ENCODE measurements at places on chromosomes 4 and X.

DNA sequence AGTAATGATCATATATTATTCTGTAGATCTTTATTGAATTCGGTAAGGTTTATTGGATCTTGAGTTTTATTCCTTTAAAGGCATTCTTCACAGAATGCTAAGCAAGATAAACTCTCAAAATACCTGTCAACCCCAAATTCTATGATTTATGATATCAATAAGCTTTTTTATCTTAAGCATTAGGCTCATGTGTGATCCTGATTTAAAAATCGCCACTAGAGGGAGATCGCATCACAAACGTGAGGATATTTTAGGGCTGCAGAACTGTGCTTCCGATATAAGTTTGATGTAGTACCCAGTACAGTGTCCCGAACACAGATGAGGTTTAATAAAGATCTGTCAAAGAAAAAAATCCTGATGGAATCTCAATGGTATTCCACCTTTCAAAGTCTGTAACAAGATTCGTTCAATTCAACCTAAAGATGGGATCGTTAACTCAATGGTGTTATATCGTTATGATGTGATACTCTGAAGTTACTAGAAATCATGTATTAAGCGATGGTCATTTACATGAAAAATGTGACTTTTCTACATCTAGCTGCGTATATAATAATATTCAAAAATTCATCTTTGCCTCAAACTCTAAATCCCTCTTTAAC, 169.0 kb downstream of the CORIN start:
- DNase-seq: peak; percentile 52

DNA sequence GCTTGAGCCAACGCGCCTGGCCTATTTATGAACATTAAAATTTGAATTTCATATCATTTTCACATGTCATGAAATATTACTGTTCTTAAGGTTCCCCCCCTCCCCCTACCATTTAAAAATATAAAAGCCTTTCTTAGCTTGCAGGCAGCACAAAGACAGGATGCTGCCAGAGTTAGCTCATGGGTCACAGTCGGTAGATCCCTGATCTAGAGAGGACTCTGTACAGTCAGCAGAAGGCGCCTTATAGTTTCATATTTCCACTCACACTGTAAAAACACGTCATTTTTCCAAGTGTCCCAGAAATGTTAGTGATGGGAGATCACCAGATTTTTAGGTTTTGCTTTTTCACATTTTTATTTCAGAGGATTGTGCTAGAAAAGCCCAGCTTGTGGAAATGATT, 12.2 kb downstream of the NOCT start:
- no peak for DNase-seq

DNA sequence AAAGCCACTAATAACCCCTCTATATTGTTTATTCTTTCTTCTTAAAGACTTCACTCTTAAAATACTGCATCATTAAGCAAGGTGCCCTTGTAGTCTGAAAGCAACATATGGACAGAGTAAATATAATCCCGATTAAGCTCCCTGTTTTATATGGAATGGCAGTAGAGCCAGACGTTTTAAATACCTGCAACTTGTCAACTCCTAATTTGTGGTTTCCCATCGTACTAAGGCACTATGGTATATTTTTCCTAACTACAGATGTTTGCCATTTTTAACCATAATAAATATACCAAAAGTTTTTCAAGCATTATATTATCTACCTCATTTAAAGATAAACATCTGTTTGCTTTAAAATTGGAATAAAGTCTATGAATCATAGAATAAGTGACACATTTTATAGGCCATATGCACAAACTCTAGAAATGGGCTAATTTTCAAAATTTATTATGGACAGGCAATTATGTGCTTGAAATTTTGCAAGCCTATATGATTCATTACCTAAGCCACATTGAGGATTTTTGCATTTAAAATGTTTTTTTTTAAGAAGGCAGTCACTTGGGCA, 194.6 kb downstream of the FRMPD4 start:
- DNase-seq: peak; percentile 11

DNA sequence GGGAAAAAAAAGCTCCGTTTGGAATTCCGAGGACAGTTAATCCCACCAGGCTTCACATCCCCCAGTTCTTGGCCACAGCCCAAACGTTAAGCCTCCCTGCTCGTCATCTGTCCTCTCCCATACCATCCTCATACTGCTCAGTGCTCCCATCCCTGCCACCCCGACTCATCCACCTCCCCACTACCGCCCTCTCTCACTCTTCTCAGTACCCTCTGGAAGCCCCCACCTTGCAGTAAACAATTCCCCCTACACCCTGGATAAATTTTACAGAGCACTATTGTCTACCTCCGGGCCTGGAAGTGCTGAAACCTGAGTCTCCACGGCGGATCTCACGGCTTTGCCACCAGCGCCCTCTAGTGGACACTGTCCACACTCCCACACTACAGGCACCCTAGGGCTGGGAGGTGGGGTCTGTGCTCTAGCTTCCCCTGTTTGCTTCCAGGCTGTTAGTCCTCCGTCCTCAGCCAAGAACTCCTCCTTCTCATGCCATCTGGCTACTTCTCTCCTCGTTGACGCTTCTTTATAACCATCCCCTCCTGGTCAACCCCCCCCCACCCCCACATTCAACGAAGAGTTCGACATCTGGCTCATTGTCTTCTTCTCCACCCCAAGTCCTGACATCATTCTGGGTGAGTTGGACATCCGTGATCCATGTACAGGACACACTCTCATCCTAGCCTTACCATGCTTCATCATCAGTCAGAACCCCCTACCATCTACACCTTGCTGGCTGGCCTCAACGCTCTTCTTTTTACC, 54.5 kb downstream of the RTL9 start:
- peak; percentile 52 for DNase-seq

- no peak for DNase-seq
Measured at GRCh38 chr4:170274616-170275015, 184.9 kb upstream of the AADAT start.

DNA sequence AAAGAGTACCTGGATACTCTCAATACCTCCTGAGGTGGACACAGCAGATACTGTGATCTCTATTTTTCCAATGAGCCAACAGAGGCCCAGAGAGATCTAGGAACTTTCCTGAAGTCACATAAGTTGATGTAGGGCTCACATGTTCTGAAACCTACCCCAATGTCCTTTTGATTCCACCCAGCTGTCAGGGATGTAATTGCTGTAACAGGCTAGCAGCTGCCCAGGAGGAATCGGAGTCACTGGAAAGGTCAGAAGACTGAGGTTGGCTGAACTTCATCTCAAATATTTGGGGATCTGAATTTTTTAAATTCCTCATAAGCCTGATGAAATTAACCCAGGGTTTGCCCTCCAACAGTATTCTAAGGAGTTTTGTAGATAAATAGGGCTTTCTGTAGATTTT, 52.5 kb upstream of the PROM1 start:
- no peak for DNase-seq

GRCh38 chr4:18398661-18399060, 377.1 kb upstream of the LCORL start:
- no peak for DNase-seq

GRCh38 chrX:38538134-38538533, 23.2 kb upstream of the TSPAN7 start:
- no peak for DNase-seq

GRCh38 chr4:140256335-140256734, 102.4 kb upstream of the MAML3 start:
- DNase-seq: no peak

DNA sequence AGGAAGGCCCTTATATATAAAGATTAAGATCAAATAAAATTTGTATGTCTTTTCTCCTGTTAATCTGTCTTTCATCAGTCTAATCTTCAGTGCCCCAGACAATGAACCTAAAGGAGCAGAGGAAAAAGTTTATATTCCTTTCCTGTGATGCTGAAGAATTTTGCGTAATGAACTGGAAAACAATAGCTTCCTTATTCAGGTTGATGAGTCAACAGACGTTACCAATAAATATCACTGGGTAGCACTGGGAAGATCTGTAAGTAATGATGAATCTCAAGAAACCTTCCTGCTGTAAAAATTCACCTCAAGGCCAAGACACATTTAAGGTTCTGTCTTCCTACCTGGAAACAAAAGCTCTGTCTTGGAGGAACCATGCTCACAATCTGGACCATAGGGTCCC, 25.5 kb downstream of the CDKN2AIP start:
- DNase-seq: no peak

DNA sequence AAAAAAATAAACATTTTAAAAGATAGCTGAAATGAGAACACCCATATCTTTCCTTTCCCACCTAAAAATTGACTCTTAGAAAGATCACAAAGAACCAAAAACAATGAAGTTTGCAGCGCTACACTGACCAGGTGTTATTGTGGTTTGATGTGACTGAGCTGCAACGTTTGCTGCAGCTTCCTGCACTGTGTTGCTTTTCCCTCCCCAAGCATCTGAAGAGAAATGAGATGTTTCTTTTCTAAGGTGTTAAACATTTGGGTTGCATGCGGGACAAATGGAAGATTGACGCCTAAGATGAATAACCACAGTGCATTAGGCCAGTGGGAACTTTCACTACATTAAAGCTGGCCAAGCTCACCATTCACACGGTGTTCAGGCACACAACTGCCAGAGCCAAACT, 8.9 kb downstream of the LEF1 start:
- no peak for DNase-seq

GRCh38 chrX:32778965-32779364, 432.4 kb downstream of the DMD start:
- no peak for DNase-seq

GRCh38 chr4:71074452-71075299, 81.2 kb downstream of the DCK start:
- no peak for DNase-seq

DNA sequence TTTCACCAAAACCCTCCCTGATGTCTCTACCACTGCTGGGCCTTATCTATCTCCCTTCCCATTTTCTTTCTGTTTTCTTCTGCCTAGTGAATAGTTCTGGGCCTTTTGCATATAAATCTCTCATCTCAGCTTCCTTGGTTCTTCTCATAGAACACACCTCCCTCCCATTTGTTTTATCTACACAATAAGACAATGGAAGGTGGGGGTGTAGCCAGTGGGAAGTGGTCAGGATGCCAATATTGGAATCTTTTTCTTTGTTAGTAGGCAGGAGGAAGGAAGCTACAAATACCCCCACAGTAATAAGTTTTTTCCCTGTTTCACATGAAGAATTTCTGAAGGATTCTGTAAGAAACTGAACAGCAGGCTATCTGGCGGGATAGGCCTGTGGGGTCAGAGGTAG, 30.9 kb upstream of the RHOH start:
- DNase-seq: no peak

DNA sequence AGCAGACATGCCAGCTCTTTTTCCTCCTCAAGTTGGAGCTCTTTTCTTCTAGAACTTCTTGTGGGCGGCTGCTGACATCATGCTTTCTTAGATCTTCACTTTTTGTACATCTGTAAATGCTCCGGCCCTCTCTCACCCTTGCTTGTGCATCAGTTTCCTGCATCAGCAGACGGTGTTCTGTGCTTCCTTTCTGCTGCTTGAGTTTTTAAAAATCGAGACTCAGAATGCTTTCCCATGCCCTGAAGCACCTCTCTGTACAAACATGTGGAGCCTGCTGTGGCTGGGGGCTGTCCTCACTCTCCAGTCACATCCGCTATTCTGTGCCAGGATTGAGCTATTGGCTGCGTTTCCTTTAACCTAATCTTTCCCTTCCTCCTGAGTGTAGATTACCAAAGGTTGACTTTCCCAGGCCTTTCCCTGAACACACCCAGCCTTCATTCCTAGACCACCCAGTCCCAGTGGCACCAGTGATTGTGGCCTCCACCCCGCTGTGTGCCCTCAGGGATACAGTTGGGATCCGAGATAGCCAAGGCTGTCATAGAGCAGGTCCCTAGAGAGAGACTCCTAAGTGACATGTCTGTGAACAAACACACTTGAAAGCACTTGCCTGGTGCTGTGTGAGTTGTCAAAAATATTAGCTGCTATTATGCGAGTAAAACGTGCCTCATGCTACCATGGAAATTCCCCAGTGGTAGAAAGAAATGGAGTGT, 41.9 kb downstream of the TNIP2 start:
- no peak for DNase-seq

DNA sequence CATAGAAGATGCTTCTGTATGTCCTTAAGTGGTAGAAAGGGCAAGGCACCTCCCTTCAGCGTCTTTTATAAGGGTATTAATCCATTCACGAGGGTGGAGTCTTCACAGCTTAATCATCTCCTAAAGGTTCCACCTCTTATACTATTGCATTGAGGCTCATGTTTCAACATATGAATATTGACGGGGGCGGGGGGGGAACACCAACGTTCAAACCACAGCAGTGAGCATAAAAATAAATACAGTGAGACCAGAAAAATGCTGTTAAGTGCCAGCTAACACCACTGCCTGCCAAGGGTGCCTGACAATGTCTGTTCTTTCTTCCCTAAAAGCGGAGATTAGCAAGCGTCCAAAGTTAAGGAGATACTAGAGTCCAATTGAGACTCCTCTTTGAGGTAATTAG, 323.3 kb downstream of the STK32B start:
- no peak for DNase-seq

- peak; percentile 23 for DNase-seq
Measured at GRCh38 chrX:129006491-129006890, 516.8 kb downstream of the SMARCA1 start.

DNA sequence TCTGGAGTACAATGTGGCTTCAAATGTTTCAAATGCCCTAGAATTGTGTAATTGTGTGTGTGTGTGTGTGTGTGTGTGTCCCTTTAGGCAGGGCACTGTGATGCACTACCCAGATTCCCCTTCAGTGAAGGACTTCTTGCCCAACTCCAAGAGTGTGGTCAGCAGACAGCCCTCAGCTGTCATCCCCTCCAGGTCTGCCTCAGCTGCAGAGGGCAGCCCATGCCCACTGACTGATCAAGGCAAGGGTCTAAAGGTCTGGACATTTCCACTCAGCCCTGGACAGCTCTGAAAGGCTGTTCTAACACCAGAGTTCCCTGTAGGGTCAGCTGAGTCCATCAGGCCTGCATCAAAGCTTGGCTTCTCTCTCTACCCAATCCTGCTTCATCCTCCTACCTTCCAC, 83.9 kb upstream of the USP9X start:
- no peak for DNase-seq

DNA sequence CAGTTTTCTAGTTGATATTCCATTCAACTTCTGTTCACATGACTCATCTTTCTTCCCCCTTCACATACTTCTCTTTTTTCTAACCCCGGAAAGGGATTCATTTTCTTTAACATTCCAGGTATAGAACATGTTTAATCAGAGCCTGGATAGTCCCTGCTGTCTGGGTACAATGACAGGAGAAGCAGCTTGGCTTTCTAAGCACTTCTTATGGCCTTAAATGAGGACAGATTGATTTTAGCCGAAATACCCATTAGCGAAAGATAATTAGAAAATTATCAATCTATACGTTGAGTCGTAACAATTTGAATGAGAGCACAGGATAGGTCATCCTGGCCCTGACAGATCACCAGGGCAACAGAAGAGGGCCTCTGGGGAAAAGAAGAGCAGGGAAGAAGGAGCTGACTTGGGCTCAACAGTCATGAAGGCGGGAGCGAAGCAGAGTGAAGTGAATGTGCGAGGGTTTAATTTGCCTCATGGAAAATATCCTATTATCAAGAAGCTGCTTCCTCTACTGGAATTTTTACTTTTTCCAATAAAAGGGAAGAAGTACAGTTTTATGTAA, 62.2 kb downstream of the PPP1R2C start:
- DNase-seq: no peak

All from NCI-H446 (cell line).